ENCODE measurements at places on chromosomes 12 and 14.

- DNase-seq: no peak
These were observed 20.6 kb downstream of the CNIH1 start for GRCh38 chr14:54420478-54421142.

GRCh38 chr12:90211017-90211416, 502.4 kb upstream of the ATP2B1 start:
- DNase-seq: no peak

GRCh38 chr14:75113932-75114539, 12.8 kb downstream of the NEK9 start:
- DNase-seq: no peak

DNA sequence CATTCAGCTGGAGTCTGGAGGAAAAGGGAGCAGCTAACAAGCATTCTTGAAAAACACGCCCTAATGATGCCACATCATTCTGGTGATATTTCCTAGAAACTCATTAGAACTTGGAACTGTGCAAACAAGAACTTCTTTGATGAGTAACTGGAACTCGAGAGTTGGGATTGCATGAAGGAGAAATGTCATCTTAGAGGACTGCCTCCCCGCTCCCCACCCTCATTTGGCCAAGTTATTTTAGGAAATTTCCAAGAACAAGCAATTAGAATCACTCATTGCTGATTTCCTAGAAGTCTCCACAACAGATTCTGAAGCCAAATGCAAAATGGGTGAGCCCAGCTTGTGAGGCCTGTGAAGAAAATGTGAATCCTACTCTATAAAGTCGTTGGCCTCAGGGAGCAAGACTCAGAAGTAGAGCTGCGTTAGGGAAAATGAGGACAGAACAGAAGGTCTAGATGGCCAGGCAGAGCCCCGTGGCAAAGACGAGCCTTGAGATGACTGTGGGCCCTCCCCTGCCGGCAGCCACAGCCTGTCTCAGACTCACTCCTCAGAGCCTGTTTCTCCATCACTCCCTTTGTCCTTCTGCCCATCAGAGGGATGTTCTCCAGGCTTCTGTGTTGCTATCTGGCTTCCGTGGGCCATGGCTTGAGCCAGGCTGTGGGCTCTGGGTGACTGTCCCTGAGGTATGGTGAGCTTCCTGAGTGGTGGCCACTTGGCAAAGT, 38.4 kb downstream of the RTL1 start:
- DNase-seq: no peak

DNA sequence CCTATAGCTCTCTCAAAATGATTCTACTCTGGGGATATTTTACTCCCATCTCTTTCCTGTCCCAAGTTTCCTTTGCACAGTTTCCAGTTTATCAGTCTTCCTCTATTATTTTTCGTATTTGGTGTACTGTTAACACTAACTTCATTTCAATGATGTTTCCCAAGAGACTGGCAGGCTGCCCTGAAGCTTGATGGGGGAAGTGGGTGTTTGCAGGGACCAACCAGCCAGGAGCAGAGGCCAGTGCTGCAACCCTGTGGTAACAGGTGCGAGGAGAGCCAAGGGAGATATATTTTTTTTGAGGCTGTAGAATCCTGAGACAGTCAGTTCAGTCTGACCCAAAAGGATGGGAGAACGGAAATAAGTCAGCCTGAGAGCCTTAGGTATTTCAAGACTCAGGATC, 11.8 kb upstream of the CEBPE start:
- DNase-seq: no peak

DNA sequence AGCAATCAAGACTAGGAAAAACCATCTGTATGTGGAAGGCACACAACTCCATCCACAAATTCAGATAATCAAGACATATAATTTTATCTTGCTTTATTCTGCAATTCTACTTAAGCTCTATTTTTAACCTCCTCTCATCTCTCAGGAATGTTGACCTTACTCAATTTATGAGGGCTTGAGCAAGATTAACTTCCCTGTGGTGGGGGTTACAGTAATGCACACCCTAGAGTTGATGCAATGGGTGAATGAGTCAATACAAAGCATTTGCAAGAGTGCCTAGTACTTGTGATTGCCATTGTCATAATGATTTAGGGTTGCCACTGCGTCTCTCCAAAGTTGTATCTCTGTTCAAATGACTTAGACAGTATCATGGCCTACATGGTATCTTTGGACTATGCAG, 1598.4 kb upstream of the TMEM132C start:
- DNase-seq: no peak

- no peak for DNase-seq
These were observed 116.4 kb upstream of the LRFN5 start for GRCh38 chr14:41490323-41490722.

DNA sequence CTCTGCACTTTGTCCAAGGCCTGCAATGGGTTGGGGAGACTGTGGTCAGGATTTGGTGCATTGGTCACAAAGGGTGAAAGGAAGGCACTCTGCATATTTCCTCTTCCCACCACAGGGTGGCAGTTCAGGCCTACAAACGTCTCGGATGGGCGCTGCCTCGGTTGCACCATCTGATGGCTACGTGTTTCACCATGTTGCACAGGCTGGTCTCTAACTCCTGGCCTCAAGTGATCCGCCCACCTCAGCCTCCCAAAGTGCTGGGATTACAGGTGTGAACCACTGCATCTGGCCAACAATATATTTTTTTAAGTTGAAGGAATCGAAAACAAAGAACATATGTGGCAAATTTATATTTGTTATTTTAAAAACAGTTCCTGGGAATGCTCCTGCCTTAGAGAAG, 35.1 kb downstream of the TMBIM6 start:
- peak; percentile 32 for DNase-seq

- DNase-seq: no peak
These were observed 133.6 kb downstream of the FGD4 start for GRCh38 chr12:32532951-32533350.

- no peak for DNase-seq
These were observed 47.5 kb downstream of the C14orf132 start for GRCh38 chr14:96086574-96087077.

- peak; percentile 59 for DNase-seq
These were observed 18.3 kb downstream of the SLC25A47 start for GRCh38 chr14:100341301-100342031.

DNA sequence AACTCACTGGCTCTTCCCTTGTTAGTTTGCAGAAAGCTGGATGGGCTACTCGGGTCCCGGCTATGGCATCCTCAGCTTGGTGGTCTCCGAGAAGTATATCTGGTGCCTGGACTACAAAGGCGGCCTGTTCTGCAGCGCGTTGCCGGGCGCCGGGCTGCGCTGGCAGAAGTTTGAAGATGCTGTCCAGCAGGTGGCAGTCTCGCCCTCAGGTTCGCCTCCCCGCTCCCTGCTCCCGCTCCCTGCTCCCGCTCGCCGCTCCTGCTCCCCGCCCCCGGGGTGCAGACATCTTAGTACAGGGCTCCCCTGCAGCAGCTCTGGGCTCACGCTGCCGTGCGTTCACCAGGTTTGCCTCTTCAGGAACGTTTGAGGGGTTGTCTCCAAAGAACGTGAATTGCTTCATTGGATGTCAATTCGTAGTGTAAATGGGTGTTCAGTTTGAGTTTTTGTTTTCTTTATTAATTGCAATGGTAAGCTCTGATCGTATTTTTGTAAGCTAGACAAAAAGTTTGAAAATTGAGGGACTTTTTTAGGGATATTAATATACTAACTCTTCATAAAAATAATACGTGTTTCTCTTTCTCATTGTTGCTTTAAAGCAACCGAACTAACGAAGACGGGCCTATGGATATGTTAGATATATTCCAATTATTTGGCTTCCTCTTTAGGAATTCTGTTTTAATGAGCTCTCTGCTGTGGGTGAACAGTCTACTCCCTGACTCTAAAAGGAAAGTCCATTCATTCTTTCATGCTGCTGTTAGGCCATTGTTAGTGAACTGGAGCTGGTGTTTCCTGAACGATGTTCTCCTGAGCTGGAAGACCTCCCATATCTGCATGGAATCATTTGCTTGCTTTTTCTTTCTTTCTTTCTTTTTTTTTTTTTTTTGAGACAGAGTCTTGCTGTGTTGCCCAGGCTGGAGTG, 71.3 kb downstream of the ANKRD9 start:
- DNase-seq: peak; percentile 27

DNA sequence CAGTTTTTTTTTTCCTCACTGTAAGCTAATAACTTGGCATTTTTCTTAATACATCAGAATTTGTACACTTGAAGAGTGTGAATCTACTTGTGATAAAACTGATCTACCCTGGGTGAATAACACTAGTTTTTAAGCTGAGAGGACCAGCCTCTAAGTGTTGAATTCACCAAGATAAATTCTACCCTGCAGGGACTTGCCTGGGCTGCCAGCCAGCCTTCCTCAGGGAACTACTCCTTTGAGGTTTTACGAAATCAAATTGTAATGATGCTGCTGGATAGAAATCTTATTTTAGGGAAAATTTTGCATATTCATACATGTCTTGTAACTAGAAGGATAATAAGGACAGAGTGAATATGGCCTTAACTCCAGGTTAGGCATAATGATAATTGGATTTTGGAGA, 1.9 kb downstream of the MED21 start:
- DNase-seq: no peak

GRCh38 chr14:73198253-73198652, 39.1 kb upstream of the PAPLN start:
- no peak for DNase-seq

DNA sequence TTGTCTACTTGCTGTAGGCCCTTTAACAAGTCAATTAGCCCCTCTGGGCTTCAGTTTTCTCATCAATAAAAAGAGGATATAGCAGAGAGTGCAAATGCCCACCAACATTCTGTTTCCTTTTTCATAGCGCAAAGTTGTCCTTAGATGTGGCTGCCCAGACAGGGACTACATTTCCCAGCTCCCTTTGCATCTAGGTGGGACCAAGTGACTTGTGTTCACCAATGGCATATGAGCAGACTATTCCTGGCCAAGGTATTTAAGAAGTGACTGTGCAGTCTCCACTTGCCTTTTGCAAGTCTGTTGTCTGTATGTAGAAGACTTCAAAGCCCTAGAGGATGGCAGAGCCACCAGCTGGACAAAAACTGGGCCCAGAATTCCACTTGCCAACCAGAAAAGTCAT, 59.7 kb downstream of the DAO start:
- DNase-seq: peak; percentile 9

- peak; percentile 42 for DNase-seq
These were observed 193.6 kb upstream of the NUDT4 start for GRCh38 chr12:93183940-93184671.

DNA sequence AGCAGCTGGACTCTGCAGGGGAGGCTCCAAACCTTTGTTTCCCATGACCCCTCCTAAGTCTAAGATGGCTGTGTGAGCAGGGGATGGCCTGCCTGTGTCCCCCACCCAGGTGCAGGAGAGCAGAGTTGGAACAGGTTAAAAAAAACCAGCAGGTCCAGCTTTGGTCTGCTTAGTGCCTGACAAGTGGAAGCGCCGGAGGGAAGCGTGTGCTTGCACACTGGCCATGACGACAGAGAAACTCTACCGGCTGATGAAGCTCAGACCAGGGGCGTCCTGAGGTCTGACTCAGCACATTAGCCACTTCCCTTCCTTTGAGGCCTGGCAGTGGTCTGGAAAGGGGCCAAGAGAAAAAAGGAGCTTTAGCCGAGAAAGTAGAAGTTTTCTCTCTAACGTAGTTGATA, 280.1 kb downstream of the VRK1 start:
- no peak for DNase-seq

DNA sequence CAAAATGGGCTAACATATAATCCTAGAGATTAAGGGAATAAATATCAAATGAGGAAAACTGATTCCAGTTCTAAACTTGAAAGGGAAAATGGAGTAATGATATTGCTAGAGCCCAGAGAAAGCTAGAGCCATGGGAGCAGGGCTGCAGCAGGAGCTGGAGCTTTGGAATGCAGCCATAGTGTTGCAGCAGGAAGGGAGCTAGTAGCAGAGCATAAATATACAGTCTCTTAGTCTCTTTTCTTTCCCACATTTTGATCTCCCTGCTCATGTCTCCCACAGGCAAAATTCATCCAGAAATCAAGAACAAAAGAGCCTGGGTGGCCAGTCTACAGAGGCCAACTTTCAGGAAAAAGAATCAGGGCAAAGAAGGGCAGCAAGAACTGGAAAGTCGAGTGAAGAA, 253.7 kb downstream of the ATXN7L3B start:
- DNase-seq: no peak

DNA sequence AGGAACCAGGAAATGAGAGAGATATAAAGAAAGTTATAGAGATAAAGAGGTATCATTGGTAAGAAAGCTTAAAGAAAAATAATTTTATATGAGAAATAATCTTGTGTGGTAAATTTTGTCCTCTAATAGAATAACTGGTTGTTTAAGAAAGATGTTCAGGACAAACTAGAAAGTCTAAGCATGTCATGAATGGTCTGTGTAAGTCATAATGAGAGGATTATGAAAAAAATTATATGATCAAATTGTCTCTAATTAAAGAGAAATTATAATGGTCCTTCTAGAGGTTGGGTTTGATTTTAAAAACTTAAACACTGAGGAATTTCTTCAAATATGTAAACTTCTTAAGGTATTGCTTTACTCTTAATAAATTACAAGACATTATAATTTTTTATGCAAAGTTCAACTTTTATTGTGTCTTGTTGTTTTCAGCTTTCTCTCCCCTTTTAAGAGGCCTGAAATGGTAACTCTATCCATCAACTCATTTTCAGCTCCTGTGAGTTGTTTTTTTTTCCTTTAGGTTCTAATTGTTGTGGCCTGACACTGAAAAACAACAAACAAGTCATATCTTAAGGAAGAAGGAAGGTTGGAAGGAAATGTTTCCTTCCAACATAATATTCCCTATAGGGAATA, 88.2 kb upstream of the CNOT2 start:
- no peak for DNase-seq

GRCh38 chr14:84485036-84485435, 1044.9 kb upstream of the FLRT2 start:
- DNase-seq: no peak

DNA sequence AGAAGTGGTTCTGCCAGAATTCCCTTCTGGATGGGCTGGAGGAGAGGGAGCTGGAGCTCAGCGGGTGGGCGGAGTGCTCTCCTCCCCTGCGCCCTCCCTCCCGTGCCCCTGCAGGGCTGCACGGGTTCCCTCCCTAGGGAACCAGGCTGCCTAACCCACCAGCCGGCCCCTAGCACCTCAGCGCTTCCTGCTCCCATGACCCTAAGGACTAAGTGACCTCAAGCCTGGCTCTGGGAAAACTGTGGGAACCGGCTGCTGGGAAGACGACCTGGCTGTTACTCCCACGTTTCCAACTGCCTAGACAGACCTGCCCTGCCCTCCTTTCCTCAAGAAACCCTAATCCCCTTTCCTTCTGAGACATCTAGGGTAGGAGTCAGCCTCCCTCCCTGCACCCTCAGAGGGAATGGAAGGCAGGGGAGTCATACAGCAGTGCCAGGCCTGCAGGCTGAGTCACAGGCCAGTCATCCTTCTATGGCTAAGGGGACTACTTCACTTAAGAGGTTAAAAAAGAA, 31.5 kb downstream of the SLC6A12 start:
- no peak for DNase-seq

GRCh38 chr12:4584281-4584680, 22.3 kb downstream of the DYRK4 start:
- DNase-seq: no peak

- DNase-seq: no peak
These were observed 10.9 kb downstream of the BCL7A start for GRCh38 chr12:122032580-122032979.

All from stimulated activated naive B cell treated with anti-CD40 and anti-IgM and Interleukin-4, amounts not matched to agents 10 μg/mL and 1 μg/mL and 100 μg/mL, for 72 hours (primary cell).